Activated T-helper 1 cell treated with anti-CD3 and anti-CD28 coated beads, Interleukin-2, amount 50 U/mL, for 16 hours (primary cell): ENCODE measurements at places on chromosomes 3 and 15.
A peak's percentile ranks its signal among the peaks of the same experiment; 100 is the strongest.

GRCh38 chr3:182005701-182006100, 294.0 kb downstream of the SOX2 start:
- no peak for DNase-seq

- DNase-seq, result no peak
Measured at GRCh38 chr3:16907243-16907642, 22.5 kb downstream of the PLCL2 start.

DNA sequence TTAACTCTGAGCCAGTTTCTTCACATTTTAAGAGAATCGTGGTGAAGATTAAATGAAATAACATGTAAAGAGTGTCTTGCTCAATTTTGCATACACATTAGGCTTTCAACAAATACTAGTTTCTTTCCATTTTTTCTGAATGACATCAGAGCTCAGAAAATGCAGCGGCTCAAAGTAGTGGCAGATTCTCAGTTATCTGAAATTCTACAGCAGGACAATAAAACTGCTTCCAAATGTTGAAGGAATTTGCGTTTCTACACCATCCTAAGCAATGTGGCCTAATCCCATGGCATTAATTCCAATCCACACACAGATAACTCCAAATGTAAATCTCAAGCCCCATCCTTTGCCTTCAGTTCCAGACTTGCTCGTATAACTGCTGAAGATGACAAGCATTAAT, 115.8 kb downstream of the PLCH1 start:
- no peak for DNase-seq

DNA sequence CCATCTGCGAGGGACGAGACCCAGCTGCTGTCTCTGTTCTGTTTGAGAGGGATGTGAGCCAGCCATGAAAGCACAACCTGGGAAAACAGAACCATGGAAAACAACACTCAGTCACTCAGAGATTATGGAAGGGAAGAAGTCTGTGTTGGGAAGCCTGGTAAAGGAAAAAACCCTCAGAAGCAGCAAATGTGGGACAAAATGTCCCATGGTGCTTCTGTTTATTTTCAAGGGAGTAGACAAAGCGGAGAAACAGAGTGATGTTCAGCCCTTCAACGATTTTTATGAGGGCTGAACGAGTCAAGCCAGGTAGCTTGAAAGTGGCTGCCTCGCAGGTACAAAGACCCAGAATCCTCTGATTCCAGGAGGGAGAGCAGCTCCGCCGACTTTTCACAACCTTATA, 59.3 kb downstream of the DCLK3 start:
- no peak for DNase-seq

DNA sequence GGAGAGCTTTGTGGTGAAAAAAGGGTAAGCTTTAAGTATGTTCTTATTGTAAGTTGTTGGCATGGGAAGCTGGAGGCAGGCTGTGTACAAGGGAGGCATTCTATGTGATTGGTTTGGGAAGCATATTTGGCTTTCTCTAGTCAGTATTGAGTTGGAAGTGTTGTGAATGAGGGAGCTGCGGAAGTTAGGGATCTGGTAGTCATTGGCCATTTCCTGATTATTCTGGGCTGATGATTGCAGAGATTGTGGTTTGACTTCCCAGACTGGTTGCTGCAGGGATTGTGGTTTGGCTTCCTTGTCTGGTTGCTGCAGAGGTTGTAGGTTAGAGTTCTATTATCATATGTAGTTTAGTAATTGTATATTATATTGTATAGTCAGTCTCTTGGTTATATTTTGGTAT, 21.0 kb downstream of the STXBP5L start:
- DNase-seq, result no peak

GRCh38 chr15:42604894-42605744, 29.7 kb downstream of the STARD9 start:
- DNase-seq, result no peak

- DNase-seq, result peak; percentile 17
Measured at GRCh38 chr3:141412087-141412935, 44.0 kb downstream of the ZBTB38 start.

- no peak for DNase-seq
Measured at GRCh38 chr3:50445919-50446318, 57.5 kb downstream of the CACNA2D2 start.

DNA sequence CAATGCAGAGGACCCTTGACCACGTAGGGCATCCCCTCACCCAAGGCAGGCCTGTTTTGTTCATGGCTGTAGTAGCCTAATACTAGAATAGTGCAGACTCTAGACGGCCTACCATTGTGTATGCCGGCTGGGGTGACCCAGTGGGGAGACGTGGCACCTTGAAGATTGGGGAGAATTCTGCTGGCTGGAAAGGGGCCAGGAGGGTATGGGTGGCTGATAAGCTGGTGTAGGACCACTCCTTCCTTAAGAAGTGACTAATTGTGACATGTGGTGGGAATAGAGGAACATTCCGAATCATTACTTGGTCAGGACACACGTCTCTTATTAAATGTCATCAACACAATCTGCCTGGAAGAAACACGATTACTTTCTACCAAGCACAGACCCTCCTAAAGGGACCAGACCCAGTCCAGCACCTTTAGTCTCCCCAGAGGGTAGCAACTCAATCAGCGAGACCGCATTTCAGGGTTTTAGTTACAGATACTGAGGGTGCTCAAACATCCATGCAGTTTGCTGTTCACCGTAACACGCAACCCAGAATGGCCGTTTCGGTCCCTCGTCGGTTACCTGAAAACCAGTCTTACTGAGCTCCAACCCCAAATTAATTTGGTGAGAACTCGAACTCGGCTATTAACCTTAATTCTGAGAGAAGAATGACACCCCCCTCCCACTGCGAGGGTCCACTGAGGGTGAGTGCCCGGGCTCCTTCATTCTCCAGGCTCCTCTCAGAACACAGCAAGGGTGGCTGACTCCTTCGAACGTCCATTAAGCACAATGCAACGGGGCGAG, 1.6 kb upstream of the KLF13 start:
- DNase-seq, result no peak

- no peak for DNase-seq
Measured at GRCh38 chr3:50388720-50389413, 29.5 kb upstream of the TMEM115 start.

DNA sequence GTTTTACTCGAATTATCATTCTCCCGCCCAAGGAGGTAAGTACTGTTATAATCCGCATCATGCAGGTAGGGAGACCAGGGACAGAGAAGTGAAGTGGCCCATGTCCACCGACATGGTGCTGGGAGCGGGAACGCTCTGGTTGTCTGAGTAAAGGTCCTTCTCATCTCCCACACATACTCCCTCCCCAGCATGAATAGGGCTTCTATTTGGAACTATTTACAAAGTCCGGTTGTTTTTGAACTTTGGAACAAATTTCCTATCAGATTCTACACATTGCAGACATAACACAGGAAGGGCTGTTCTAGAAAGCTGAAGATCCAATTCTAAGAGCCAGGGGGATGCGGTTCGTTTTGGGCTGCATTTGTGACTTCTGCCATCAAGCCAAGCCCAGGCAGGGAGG, 94.8 kb upstream of the TLE3 start:
- no peak for DNase-seq

DNA sequence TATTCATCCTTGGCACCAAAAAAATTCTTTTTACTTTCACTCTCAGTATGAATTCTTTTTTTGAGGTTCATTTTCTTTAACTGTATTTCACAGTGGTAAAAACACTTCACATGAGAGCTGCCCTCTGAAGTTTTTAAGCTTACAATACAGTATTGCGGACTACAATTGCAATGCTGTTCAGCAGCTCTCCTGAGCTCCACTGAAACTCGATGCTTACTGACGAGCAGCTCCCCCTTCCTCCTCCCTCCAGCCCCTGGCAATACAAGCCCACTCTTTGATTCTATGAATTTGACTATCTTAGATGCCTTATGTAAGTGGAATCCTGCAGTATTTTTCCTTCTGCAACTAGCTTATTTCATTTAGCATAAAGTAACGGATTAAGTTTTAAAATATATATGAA, 183.4 kb downstream of the ADAMTS17 start:
- DNase-seq, result no peak
